ENCODE measurements at places on chromosomes 7 and 10.

- no peak for DNase-seq
Observed at GRCh38 chr10:97762816-97763215, 9.0 kb downstream of the SFRP5 start.

DNA sequence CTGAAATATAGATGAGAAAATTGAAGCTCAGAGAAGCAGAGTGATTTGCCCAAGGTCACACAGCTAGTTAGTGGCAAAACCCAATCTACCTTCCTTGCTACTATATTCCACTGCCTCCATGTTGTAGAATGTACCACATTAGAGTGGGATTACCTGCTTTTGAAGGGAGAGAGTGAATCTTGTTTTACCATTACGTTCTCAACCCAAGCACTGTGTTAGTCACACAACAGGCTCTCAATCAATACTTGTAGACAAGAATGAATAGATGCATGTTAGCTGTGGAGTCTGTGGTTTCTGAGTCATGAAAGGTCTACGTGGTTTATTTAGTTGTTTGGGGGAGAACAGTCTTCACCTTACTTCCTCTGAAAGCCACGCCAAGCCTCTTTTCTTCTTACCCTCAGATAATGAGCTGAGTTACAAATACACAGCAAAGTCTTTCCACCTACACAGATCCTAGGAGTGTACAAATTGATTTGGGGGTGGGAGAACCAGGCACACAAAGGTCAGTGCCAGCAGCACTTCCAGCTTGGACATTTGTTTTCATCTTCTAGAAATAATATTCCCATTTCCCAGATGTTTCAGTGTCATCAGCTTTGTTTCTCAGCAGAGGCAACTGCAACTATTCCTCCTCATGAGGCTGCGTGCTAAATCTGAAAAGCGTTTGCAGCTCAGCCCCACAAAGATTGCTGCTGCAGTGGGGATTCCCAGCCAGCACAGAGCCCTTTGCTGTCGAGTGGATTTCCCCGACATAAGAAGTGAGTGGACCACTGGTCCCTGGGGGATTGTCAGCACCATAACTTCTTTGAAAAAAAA lies 71.5 kb upstream of the ADO start:
- no peak for DNase-seq

DNA sequence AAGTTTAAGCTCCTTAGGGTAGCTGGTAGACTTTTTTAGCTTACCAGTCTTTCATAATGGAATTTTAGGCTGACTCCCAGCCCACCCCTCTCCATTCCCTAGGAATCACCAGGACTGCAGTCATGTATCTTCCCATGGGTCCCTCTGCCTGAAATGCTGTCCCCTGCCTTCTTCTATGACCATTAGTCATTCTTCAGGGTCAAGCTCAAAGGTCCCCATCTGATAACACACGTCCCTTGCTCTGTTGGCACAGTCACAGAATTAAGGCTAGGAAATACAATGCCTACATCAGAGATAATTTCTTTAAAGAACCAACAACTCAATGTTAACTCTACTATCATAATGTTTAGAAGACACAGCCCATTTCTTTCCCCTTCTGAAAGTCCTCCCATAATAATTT lies 140.6 kb downstream of the RAPGEF5 start:
- DNase-seq, result no peak

DNA sequence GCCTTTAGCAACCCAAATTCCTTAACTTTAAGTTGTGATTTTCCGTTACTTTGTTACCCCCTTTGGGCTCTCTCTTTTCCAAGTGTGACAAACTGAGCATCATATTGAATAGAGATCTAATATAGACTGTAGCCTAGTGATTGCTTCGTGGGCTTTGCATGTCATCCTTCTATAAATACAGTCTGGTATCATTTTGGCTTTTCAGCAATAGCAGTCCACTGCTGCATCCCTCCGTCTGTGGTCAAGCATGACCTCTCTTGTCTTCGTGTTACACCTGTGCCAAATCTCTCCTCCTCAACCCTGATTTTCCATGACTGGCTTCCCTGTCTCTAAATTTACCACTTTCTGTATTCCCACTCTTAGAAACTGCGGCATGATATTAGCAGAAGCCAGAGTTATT lies 53.8 kb upstream of the AGK start:
- no peak for DNase-seq

DNA sequence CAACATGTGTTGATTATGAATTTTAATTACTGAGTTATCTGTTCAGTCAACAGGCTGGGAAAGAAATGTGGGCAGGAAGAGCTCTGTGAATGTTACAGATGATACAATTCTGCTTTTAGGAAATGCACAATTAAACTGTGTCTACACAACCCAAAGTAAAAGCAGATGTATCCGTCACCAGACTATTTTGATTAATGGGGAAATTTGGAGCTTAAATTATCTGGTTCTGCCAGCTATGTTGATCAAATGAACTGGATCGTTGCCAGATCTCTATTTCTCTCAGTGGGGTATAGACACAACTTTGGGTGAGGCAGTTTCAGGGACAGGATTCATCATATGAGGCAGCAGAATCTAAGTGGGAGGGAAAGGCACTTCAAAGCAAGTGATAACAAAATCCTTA lies 136.5 kb downstream of the NEUROD6 start:
- no peak for DNase-seq

- no peak for DNase-seq
Observed at GRCh38 chr7:129950191-129950932, 2.4 kb downstream of the UBE2H start.

DNA sequence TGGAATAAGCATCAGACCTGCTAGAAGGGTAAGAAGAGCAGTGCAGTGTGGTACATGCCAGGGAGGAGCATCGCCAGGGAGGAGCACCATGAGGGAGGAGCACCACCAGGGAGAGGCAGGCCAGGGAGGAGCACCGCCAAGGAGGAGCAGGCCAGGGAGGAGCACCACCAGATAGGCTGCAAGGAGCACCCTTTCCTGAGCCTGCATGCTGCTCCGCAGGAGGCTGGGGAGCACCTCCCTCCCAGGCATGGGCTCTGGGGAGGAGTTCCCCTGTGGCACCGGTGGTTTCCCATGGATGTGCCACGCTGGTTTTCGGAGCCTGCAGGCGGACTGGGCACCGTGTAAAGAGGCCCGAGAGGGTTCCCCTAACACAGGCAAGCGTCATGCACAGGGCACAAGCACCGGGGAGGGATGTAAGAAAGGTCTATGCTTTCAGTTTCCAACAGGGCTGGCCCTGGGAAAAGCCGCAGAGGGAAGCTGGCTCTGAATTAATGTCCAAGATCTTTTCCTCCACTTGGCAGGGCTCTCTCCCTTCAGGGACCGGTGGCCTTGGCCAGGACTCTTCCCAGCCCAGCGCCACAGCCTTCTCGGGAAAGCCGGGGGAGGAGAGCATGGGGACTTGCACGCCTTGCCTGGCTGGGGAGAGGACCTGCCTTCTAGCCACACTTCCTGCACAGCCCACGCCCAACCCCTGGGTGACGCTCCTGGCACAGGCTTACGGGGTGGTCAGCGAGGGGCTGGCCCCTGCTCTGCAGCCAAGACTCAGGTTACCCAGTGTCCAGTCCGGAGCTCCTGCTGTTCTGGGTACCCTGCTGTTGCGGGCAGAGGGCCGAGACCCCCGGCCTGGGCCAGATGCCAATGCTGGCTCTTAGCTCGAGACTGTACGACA lies 11.5 kb upstream of the GPER1 start:
- DNase-seq, result no peak

DNA sequence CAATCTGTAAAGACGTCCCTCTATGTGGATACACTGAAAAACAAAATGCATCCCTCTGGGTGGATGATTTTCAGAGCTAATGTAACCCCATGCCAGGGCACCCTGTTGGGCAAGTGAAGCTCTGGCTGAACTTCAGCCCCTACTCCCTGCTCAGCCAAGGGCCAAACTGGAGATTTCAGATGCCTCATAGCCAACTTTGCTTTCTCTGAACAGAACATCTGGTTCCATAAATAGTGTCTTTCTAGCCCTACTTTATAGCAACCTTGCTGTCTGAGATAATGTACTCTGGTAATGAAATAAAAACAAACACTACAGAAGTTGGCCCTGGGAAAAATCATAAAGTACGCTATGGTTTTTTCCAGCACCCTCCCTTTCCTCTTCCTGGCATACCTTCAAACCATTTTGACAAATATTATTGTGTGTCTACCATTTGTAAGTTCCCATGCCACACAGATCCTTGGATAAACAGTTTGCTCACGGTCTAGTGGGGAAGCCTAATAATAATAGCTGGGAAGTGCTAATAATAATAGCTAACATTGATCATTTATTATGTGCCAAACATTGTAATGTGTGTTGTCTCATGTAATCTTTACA lies 3.4 kb downstream of the ENTPD1 start:
- no peak for DNase-seq

- no peak for DNase-seq
Observed at GRCh38 chr10:109947111-109947920, 24.0 kb upstream of the XPNPEP1 start.

DNA sequence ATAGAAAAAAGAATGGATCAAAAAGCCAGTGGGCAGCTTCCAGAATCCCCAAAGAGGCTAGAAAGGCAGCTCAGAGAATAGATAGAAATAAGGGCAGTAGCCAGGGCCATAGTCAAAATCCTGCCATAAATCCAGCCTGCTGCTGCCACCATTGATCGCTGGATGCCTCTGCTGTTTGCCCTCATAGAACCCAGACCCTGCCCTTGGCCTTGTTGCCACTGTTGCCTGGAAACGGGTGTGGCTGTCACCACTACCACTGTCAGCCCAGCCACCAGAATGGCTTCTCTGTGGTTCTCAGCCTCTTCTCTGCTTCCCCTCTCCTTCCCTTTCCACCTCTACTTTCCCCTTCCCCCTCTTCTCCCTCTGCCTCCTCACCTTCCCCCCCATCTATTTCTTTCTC lies 57.8 kb downstream of the HHEX start:
- DNase-seq, result no peak

DNA sequence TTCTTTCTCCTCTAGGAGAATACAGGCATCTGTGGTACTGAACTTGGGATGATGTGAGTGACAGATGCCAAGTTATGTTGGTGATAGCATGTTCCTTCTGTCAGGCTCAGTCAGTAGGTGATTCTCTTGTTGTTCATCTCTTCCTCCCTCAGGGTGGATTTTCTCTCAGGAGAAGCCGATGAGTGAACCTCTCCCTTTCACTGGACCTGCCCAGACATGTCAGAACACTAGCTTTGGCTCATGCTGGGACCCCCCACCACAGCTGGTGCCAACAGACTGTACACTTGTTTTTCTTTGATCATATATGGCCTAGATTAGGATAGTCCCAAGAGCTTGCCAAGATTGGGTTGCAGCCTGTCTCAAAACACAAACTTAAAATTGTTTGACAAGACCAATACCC lies 129.4 kb downstream of the BMPER start:
- DNase-seq, result no peak

DNA sequence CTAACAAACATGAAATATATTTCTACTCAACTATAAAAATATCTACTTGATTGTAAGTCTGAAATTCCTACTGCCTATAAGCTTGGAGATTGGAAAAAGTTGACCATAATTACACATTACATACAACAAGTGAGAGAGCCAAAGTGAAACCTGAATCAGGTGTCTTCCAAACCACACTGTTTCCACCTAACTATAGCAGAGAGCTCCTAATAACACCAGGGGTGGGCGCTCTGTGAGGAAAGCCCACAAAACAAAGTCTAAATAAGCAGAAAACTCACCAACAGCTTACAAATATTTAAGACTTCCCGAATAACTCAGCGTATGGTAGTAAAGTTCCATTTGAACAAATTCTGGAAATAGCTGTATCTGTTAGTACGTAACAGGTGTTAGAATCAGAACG lies 119.9 kb downstream of the GPR37 start:
- DNase-seq, result no peak

DNA sequence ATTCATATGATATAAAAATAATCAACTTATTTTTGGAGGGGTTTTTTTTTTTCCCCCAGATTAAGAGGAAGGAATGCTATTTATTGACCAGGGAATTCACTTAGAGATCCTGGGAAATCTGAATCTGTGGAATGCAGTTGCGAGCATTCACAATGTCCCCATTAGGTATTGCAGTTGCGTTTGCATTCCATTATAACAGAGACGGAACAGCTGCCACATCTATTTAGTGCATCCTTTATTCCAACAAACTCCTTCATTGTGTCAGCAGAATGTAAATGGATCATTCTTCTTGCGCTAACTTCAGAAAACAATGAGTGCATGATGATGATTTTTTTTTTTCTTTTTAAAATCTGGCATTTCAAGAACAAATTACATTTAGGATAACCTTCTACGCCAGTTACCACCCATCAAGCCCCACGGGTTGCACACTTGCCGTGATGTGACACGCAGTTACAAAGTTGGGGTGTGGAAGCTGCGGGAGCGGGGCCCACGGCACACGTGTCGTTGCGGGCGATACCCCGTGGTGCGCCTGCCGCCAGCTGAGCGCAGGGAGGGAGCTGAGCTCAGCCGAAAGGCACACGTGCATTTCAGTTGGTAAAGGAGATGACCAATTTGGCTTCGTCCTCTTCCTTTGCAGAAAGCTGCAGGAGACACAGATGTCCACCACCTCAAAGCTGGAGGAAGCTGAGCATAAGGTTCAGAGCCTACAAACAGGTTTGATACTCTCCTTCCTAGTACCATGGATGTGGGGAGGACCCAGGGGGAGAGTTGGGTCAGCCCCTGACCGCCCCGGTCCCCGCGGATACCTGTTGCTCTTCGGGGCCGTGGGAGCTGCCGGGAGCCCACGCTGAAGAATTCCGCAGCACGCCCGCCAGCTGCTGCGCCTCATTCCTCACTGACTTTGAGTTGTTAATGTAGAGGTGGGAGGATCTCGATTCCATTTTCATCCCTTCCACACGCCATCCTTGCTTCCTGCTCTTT lies 175.3 kb upstream of the SH2B2 start:
- no peak for DNase-seq

- no peak for DNase-seq
Observed at GRCh38 chr10:18608596-18608995, 42.8 kb downstream of the NSUN6 start.

DNA sequence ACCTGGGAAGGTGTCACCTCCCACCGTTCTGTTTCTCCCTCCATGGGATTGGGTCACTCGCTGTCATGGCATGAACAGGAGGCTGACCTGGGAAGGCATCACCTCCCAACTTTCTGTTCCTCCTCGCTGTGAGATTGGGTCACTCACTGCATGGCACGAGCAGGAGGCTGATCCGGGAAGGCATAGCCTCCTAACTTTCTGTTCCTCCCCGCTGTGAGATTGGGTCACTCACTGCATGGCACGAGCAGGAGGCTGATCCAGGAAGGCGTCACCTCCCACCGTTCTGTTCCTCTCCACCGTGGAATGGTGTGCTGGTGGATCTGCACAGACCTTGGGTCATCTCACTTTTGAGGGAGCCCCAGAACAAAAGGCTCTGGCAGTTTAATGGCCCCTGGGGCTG lies 239.2 kb upstream of the PRKCQ start:
- no peak for DNase-seq

DNA sequence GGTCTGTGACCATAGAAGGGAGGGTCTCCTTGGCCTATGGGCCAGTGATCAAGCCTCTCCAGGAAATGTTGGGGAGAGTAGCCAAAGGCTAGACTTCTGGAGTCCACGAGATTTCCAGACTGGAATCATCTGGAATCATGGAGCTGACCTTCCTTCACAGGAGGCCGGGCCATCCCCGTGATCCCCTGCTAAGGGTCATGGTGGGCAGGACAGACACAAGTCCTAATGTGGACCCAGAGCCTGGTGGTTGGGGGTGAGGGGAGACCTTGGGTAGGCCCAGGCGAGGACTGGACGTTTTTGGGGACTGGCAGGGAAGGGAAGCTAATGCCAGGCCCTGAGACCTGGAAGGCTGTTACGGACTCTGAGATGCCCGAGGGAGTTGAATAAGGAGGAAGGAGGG lies 9.8 kb upstream of the GRID1 start:
- DNase-seq, result no peak
